ENCODE measurements at places on chromosomes 3 and 15.
A peak's percentile ranks its signal among the peaks of the same experiment; 100 is the strongest.

DNA sequence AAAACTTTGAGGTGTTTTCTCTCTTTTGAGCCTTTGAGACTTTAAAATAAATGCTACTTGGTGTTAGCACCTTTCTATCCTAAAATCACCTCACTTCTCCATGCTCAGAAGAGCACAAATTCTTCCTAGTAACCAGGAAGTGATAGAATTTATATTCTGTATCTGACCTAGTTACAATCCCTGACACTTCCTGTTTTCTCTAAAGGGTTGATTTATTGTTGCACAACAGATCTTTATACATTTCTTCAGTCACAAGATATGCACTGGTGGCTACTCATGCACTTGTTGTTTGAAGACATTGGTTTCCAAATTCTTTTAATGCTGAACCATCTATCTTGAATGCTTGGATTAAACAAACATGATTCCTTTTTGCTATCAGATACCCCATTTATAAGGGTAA is 47.2 kb upstream of the CNTN3 start:
- no peak for DNase-seq

- no peak for DNase-seq
Measured at GRCh38 chr3:9602620-9603019, 46.7 kb upstream of the MTMR14 start.

DNA sequence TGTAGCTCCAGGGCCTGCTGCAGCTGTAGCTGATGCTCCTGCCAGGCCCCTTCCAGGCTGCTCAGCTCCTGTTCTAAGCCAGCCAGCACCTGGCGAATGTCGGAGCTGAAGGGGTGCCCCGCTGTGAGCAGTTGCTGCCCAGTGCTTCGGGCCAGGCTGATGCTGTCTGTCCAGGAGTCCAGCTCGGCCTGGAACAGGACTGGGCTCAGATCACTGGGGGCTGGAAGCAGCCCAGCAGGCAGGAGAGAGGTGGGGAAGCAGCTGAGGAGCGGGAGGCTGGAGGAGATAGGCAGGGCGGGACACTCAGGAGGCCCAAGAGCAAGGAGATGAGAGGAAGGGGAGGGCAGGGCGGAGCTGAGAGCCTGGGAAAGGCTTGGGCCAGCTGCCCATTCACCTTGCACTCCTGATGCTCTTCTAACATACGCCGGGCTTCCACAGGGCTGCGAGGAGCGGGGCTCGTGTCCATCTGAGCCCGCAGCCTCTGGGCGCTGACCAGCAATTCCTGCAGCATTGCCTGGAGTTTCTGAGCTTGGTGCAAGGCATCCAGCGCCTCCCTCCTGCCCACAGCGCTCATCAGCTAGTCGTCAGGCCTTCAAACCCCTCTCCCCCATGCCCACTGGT is 23.2 kb downstream of the PLA2G4B start:
- DNase-seq = no peak

DNA sequence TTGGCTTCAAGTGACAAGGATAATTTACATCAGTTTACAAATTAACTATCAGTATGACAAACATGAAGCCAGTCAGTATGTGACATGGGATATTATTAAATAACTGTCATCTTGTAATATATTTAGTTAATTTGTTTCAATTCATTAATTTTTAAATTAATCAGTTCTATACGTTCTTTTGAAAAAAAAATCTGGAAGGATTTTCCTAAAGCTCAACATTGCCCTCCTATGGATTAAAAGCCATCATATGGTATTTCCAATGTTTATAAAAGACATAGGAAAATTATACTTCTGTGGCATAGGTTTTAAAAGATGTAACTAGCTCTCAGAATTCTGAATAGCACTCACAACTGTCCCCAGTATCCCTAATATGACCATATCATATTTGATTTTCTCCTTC is 134.4 kb downstream of the PLOD2 start:
- no peak for DNase-seq

DNA sequence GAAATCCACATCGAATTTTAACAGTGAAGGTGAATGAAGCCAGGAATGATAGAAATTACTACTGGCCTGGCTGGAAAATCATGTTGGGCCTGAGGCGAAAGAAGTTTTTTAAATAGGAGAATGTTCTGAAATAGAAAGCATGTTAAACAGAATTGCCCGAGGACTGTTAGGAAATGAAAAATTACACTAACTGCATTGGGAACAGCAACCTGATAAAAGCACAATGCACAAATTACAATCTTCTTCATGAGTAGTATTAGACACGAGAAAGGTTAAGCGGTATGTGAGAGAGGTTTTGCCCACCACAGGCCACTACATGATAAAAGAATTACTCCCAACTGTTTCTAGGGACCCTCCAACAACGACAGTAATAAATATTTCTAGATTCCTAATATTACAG is 18.9 kb downstream of the GBE1 start:
- no peak for DNase-seq

DNA sequence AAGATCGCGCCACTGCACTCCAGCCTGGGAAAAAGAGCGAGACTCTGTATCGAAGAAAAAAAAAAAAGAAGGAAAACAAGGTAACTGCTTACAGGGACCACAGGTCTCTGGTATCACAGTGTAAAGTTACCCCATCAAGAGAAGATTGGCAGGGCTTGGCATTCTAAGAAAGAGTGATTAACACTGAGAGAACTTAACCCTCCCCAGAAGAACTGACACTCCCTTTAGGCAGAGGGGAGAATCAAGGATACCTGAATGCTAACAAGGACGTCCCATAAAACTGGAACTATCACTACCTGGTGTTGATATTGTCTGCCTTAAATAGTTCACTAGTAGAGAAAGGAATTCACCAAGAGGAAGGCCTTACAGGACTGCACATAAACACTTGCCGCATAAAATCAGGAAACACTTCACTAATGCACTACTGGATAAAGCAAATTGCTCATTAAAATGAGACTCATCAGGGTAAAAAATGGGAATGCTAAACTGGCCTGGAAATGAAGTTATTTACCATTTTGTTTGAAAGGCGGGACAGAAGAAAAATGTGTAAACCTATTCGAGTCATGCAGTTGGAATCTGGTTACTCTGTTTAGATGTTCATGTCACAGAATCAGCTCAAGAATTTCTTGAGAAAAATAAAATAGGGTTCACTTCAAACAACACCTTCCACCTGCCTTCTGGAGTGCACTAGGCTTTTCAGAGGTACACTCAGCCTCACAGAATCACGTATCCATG is 121.6 kb downstream of the FOXP1 start:
- DNase-seq = no peak

- no peak for DNase-seq
Measured at GRCh38 chr15:28881600-28881999, 4.2 kb upstream of the APBA2 start.

DNA sequence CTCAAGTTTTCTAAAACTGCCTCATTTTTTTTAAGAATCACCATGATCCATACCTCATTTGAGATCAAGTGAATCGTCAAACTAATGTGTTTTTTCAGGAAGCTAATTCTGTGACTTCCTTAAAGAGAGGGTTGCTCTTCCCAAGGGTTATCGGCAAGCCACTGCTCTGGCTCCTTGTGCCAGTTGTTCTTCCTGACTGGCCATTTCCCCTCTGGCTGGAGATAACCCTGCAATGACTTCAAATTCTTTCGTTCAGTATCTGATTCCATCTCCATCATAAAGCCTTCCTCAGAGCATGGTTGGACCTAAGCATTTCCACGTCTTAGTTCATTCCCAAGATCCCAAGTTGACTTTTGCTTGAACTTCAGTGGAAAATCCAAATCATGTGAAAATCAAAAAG is 167.1 kb downstream of the MECOM start:
- no peak for DNase-seq

DNA sequence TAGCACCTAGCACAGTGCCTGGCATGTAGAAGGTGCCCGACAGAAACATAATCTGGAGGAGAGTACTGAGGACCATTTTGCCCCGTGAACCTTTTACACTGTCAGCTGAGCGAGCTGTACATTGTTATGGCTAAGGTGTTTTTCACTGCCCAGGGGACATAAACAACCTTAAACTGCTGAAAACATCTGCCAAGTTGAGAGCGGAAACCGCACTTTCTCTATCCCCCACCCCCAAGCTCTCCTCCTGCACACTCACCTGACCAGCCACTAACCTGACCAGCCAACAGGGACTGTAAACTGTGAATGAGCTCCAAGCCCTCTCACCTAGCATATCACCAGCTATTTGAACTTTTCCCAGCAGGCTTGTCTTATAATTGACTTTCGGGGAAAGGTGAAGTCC is 17.6 kb downstream of the RAB43 start:
- no peak for DNase-seq

GRCh38 chr15:48433226-48433886 is 102.1 kb downstream of the DUT start:
- no peak for DNase-seq

- DNase-seq = no peak
Measured at GRCh38 chr3:97713634-97714033, 50.9 kb upstream of the ARL6 start.

- no peak for DNase-seq
Measured at GRCh38 chr3:27661797-27662196, 60.3 kb downstream of the EOMES start.

DNA sequence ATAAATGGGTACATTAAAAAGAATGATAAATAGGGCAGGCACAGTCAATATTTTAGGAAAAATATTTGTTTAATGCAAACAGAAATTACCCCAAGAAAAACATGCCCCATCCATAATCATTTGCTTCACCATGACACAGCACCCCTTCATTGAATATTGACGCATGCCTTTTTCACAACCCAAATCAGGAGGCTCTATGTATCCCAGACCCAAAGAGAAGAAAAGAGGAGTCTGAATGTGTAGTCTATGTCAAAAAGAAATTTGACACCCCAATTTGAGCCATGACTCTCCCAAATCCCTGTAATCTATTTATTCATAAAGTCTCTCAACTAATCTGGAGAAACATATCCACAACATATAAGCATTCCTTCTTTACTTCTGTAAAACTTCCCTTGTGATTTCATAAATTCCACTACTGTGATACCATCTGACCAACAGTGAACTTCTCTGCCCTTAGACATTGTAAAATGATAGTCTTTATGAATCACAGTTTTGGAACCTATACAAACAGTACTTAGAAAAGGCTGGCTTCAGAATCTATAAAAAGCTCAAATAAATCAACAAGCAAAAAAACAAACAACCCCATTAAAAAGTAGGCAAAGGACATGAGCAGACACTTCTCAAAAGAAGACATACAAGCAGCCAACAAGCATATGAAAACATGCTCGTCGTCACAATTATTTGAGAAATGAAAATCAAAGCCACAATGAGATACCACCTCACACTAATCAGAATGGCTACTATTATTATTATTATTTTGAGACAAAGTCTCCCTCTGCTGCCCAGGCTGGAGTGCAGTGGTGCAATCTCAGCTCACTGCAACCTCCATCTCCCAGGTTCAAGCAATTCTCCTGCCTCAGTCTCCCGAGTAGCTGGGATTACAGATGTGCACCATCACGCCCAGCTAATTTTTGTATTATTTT is 53.4 kb upstream of the XRN1 start:
- no peak for DNase-seq

- no peak for DNase-seq
Measured at GRCh38 chr15:93943586-93943985, 287.8 kb upstream of the MCTP2 start.

GRCh38 chr15:40115670-40116093 is 7.0 kb upstream of the BMF start:
- no peak for DNase-seq

- DNase-seq = no peak
Measured at GRCh38 chr3:120908030-120908794, at the start of gene STXBP5L. Gene STXBP5L, plus strand, starts transcription at chr3:120908205. Its CDS starts 1,374 bp downstream, at chr3:120909579.

GRCh38 chr15:82317091-82317489 is 32.2 kb downstream of the GOLGA6L10 start:
- no peak for DNase-seq

DNA sequence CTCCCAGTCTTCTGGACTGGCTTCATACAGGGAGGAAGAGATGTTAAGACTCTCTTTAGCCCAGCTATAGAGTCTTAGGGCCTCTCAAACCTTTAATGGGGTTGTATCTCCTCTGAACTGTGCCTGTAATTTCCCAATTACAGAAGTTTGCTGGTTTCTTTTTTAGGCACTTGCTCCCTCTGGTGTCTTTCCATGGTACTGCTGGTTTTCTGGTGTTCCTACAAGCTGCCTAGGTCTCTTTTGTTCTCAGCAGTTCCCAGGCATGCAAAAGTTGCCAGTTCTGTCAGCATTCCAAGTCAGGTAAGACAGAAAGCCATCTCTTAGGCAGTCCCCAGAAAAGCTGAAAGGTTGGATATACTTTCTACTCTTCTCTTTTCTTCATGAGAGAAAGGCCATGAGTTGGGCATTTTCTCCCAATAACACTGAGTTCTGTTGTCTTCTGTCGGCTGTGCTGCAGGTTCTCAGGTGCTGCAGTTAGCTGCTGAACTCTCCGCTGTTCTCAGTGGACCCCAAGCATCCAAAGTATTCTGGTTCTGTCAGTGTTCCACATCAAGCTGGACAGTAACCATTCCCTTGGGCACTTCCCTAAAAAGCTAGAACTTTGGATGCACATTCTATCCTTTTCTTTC is 54.4 kb upstream of the EHHADH start:
- DNase-seq = peak; percentile 14

GRCh38 chr3:184081116-184081830 is 15.6 kb upstream of the HTR3E start:
- no peak for DNase-seq

- DNase-seq = no peak
Measured at GRCh38 chr15:58274885-58275284, 136.7 kb downstream of the AQP9 start.

GRCh38 chr3:27880969-27881892 is 159.1 kb upstream of the EOMES start:
- DNase-seq = no peak

GRCh38 chr3:148970271-148970670 is 21.1 kb upstream of the GYG1 start:
- DNase-seq = no peak

GRCh38 chr3:177358091-177358976 is 161.1 kb upstream of the TBL1XR1 start:
- DNase-seq = peak; percentile 42

DNA sequence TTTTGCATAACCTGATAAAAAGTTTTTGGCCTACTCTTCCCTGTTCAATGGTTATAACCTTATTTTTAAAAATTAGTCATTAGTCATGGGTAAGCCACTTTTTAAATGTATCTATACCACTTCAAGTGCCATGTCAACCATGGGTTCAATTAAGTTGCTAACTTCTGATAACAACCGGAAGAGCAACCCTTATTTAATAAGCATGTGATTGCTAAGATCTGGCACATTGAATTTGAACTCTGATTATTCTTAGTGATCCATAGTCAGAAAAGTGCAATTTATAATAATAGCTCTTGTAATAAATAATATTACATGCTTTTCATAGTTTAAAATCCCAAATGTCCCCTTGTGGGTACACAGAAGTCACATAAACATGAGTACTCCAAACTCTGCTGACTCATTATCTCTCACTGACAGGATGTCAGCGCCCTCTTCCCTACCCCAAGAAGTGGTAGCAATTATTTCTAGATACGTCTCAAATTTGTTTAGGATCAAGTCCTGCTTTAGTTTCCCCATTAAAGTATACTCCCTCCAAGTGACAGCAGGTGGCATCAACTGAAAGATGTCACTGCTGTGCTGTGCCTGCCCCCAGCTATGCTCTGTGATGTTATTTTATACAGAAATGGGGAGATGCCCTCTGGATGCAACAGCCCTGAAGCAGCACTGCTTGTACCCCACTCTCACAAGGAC is 18.6 kb downstream of the SAMD7 start:
- DNase-seq = no peak

Measured in T-helper 9 cell (primary cell).